ENCODE measurements at places on chromosomes 1 and 21. TPM values are rescaled to one million over a fixed set of nuclear protein-coding genes. Genes with fewer than 3 reads are reported as not detected.

The BRDT gene
- total RNA-seq: not detected

The IQCC gene
- 1.9 TPM for total RNA-seq

The UBL4B gene
- total RNA-seq: not detected

The IFNLR1 gene
- 1.3 TPM for total RNA-seq

The NPHS2 gene
- total RNA-seq: not detected

The FCRL1 gene
- total RNA-seq: not detected

The PER3 gene
- 0.91 TPM for total RNA-seq

The KCNK1 gene
- 17.8 TPM for total RNA-seq

The SPRR2G gene
- total RNA-seq: not detected

The CASZ1 gene
- 1.8 TPM for total RNA-seq

The EVA1C gene
- total RNA-seq: 43.8 TPM

The C1orf116 gene
- total RNA-seq: 4.5 TPM

The TTC24 gene
- total RNA-seq: not detected

The GJC2 gene
- total RNA-seq: 0.64 TPM

The PTGFR gene
- total RNA-seq: not detected

The C1QC gene
- not detected for total RNA-seq

The PLEKHN1 gene
- total RNA-seq: 7.6 TPM

The RAP1A gene
- total RNA-seq: 27.9 TPM

The MRPS14 gene
- 26.5 TPM for total RNA-seq

The NCAM2 gene
- total RNA-seq: not detected

The S100A9 gene
- total RNA-seq: 1.1 TPM

The GNG4 gene
- 15.4 TPM for total RNA-seq

The FAM72C gene
- 5.8 TPM for total RNA-seq

The CDA gene
- 35.7 TPM for total RNA-seq

The NTMT2 gene
- not detected for total RNA-seq

The UBE2U gene
- not detected for total RNA-seq

The MAST2 gene
- total RNA-seq: 18.1 TPM

The SLC19A2 gene
- 8.7 TPM for total RNA-seq

The FCAMR gene
- total RNA-seq: not detected
